ENCODE measurements at places on chromosomes 2 and 18. TPM values are rescaled to one million over a fixed set of nuclear protein-coding genes. Genes with fewer than 3 reads are reported as not detected.

- DNase-seq: no peak
These were observed 56.2 kb upstream of the CCDC85A start for GRCh38 chr2:56127463-56128152.

GRCh38 chr18:58026857-58027256 is 17.2 kb upstream of the NEDD4L start:
- no peak for DNase-seq

Gene SCN2A
- 0.56 TPM for total RNA-seq

- DNase-seq: no peak
These were observed 45.4 kb downstream of the RALBP1 start for GRCh38 chr18:9520666-9521065.

Gene AMER3
- total RNA-seq: not detected

Gene ITGA4
- 2.6 TPM for total RNA-seq

Gene LHCGR
- 0.44 TPM for total RNA-seq

GRCh38 chr2:18411626-18412025 is 148.8 kb downstream of the RDH14 start:
- DNase-seq: no peak

- no peak for DNase-seq
These were observed 156.1 kb upstream of the HNRNPA3 start for GRCh38 chr2:177056481-177056929.

DNA sequence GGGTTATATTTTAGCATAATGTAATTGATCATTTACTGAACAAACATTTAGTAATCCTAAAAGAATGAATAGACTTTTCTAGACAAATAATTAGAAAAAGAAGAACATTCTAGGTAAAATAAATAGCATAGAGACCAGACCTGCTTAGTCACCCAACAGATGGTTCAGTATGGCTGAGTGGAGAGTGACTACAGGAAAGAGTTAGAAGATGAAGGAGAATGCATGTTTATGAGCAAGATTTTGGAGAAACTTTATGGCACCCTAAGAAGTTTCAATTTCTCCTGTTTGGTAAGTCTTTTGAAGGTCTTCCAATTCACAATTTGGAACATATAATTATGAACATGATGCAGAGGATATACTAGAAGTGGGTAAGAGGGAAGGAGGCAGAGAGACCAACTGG is 32.9 kb downstream of the FAP start:
- DNase-seq: no peak

GRCh38 chr2:154549869-154550268 is 148.6 kb upstream of the KCNJ3 start:
- DNase-seq: no peak

Measured in left cardiac atrium (tissue), 4 donors.